CD8-positive, alpha-beta memory T cell (primary cell): ENCODE measurements at places on chromosomes 13 and 19.

GRCh38 chr13:89454681-89455080 is 1783.5 kb downstream of the SLITRK5 start:
- no peak for DNase-seq
- no peaks in the 10 kb centered on the region for H3K36me3 ChIP-seq
- H3K4me3 ChIP-seq: no peak overlapping the region
- no peaks in the 10 kb centered on the region for H3K4me1 ChIP-seq
- no peaks in the 10 kb centered on the region for H3K27me3 ChIP-seq

DNA sequence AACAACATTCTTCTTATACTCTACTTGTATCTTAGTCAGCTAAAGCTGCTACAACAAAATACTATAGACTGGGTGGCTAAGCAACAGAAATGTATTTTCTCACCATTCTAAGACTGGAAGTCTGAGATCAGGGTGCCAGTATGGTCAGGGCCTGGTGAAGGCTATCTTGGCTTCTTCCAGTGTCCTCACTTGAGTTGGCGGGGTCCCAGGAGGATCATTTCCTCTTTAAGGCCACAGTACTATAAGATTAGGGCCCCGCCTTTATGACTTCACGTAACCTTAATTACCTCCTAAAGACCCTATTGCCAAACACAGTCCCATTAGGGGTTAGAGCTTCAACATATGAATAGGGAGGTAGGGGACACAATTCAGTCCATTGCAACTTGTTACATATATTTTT is 30.7 kb upstream of the DOCK9 start:
- peaks cover 22% of the 10 kb centered on the region for H3K4me1 ChIP-seq
- no peaks in the 10 kb centered on the region for H3K27me3 ChIP-seq
- no peaks in the 10 kb centered on the region for H3K36me3 ChIP-seq
- no peak for DNase-seq
- H3K4me3 ChIP-seq: no peak overlapping the region

DNA sequence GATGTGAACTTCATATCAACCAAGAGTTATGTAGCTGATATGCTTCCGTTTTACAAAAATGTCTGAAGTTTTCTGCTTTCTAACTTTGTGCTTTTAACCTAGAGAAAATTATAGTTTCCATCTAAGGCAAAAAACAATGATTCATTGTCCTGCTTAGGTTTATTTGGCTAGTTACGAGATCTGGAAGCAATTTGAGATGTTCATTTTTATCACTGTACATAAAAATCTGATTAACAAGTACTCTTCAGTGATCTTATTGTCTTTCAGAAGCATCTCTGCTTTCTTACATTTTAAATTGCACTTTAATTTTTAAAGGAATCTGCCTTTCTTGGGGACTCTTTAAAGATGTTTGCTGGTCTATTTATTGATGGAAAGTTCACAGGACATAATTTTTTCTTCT is 188.1 kb downstream of the RFC3 start:
- no peaks in the 10 kb centered on the region for H3K36me3 ChIP-seq
- no peaks in the 10 kb centered on the region for H3K4me1 ChIP-seq
- H3K27ac ChIP-seq: no peak overlapping the region
- no peak for DNase-seq
- H3K27me3 ChIP-seq: no peaks in the 10 kb centered on the region

DNA sequence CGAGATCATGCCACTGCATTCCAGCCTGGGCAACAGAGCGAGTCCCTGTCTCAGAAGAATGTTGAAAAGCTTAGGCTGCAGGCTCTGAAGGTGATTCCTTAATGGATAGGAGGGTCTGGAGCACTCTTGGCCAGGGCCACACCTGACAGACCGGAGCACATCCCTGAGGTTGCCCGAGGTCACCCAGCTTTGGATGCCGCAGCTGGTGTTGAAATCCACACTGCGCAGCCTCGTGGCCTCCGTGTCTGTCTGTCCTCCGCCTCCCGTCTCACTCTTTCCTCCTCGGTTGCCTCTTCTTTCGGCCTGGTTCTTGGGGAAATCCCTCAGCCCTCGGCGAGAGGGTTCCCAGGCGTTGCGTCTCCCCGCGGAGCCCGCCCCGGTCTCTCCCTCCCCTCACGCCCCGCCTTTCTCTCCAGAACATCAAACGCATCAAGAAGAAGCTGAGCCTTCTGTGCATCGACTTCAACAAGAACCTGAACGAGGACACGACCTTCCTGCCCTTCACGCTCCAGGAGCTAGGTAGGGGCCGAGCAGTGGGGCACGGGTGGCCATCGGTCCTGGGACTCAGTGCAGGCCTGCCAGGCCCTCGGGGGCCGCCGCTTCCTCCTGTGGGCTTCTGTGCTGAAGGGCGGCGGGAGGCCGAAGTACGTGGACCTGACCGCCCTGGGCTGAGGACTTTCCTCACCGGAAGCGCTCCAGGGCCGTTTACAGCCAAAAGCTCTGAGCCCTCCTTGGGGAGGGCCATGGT is 14.1 kb downstream of the THOP1 start:
- H3K4me3 ChIP-seq: no peak overlapping the region
- H3K4me1 ChIP-seq: no peaks in the 10 kb centered on the region
- no peak for DNase-seq
- H3K36me3 ChIP-seq: no peaks in the 10 kb centered on the region
